K562 (cell line): ENCODE measurements at places on chromosomes 5 and 9. TPM values are rescaled to one million over a fixed set of nuclear protein-coding genes. Genes with fewer than 3 reads are reported as not detected.

DNA sequence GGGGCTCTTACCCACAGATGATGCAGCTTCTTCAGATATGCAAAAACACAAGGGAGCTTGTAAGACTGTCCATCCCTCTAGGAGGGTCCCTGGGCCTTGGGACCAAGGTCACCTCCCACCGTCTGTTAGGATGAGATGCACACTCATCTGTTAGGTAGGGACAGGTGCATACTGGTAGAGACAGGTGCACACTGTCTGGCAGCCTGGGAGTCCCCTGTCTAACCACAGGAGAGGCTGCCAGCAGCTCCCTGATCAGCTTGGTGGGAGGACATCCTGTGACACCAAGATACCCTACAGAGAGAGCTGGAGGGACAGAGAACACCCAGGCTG is 13.2 kb downstream of the TSPAN17 start:
- H3K4me1 ChIP-seq: peaks cover 24% of the 10 kb centered on the region
- peaks cover 11% of the 10 kb centered on the region; the same call in 1 of the 3 replicates for H3K36me3 ChIP-seq
- DNase-seq: no peak
- no peak overlapping the region for H3K4me3 ChIP-seq

The SPINK6 gene
- not detected in 2 replicates for polyA plus RNA-seq

GRCh38 chr5:38426986-38427950 is 129.2 kb downstream of the LIFR start:
- H3K4me1 ChIP-seq: no peaks in the 10 kb centered on the region
- peaks cover 11% of the 10 kb centered on the region; the same call in 1 of the 2 replicates for H3K27me3 ChIP-seq
- no peak overlapping the region for H3K4me3 ChIP-seq
- H3K27ac ChIP-seq: no peak overlapping the region
- DNase-seq: no peak
- no peaks in the 10 kb centered on the region for H3K36me3 ChIP-seq

DNA sequence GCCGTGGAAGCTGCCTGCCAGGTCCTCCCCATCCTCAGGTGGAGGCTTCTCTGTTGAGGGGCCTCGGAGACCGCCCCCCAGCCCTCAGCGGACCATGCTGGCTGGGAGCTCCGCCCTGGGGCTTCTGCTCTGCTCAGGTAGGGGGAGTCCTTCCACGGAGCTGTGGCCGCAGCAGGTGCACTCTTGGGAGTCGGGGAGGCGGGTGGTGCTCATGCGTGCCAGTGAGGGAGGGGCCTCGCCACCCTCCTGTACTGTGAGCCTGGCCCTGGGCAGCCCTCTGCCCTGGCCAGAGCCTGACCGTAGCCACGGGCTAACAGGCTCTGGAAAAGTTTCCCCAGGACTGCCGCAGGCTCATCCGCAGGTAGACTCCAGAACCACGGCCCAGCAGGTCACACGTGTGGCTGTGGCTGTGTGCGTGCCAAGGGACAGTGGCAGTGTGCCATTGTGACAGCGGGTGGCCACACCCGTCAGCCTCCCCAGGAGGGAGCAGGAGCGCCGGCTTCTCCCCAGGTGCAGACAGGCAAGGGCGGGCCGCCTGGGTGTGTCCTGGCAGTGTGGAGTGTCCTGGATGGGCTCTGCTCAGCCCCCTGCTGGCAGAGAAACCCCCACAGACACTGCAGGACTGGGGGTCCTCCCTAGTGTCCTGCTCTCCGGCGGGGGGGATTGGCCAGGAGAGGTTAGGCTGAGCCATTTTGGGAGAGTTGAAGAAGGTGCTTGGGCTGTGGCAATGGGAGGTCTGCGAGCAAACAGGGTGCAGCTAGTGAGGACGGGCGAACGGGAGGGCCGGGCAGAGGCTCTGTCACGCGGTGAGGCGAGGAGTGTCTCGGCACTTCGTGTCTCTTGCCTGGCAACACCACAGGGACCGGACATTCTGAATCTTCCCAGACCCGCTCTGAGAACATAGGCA is 29.5 kb downstream of the TPPP start:
- H3K36me3 ChIP-seq: peaks cover 85% of the 10 kb centered on the region
- DNase-seq: no peak
- no peaks in the 10 kb centered on the region for H3K27me3 ChIP-seq
- no peak overlapping the region for H3K27ac ChIP-seq
